IMR-90 (cell line): ENCODE measurements at places on chromosomes 6 and 20. TPM values are rescaled to one million over a fixed set of nuclear protein-coding genes. Genes with fewer than 3 reads are reported as not detected.
A peak's percentile ranks its signal among the peaks of the same experiment; 100 is the strongest.

DNA sequence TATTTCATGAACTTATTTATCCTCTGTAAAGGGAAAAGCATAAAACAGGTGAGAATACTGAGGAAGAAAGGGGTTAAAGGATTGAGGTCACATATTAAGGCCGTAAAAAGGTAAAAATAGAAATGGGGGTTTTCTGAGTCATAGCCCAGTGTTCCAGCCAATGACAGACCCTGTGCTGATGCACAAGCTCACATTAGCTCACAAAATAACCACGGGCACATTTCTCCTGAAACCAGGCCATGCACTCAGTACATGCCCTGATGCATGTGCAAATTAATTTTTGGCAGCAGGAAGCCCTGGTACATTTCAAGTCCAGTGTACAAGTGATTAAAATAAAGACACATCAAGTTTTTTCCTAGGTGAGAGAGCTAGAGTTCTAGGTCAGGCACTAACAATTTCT, 194.4 kb downstream of the TMEM200A start:
- DNase-seq, result peak; percentile 29
- no peak overlapping the region for H3K4me3 ChIP-seq
- H3K4me1 ChIP-seq, result peaks cover 2% of the 10 kb centered on the region; the same call in 1 of the 2 replicates
- H3K27me3 ChIP-seq, result no peaks in the 10 kb centered on the region

- H3K4me1 ChIP-seq, result no peaks in the 10 kb centered on the region
- H3K27me3 ChIP-seq, result no peaks in the 10 kb centered on the region
- DNase-seq, result no peak
- H3K27ac ChIP-seq, result no peak overlapping the region
- H3K4me3 ChIP-seq, result no peak overlapping the region
- H3K36me3 ChIP-seq, result no peaks in the 10 kb centered on the region
Measured at GRCh38 chr20:7790189-7790588, 150.1 kb downstream of the HAO1 start.

GRCh38 chr6:89952105-89952671, 57.9 kb downstream of the GJA10 start:
- H3K27ac ChIP-seq, result no peak overlapping the region
- H3K4me1 ChIP-seq, result peaks cover 1% of the 10 kb centered on the region; the same call in 1 of the 2 replicates
- DNase-seq, result no peak
- no peak overlapping the region for H3K4me3 ChIP-seq
- H3K27me3 ChIP-seq, result no peaks in the 10 kb centered on the region
- no peaks in the 10 kb centered on the region for H3K36me3 ChIP-seq

GRCh38 chr20:45328451-45328850, 19.8 kb downstream of the SDC4 start:
- H3K27me3 ChIP-seq, result no peaks in the 10 kb centered on the region
- 0 out of 2 replicates have a peak, but pooled peaks cover 1% of the 10 kb centered on the region for H3K4me1 ChIP-seq
- no peak overlapping the region for H3K4me3 ChIP-seq
- no peak for DNase-seq
- peaks cover 71% of the 10 kb centered on the region for H3K36me3 ChIP-seq

DNA sequence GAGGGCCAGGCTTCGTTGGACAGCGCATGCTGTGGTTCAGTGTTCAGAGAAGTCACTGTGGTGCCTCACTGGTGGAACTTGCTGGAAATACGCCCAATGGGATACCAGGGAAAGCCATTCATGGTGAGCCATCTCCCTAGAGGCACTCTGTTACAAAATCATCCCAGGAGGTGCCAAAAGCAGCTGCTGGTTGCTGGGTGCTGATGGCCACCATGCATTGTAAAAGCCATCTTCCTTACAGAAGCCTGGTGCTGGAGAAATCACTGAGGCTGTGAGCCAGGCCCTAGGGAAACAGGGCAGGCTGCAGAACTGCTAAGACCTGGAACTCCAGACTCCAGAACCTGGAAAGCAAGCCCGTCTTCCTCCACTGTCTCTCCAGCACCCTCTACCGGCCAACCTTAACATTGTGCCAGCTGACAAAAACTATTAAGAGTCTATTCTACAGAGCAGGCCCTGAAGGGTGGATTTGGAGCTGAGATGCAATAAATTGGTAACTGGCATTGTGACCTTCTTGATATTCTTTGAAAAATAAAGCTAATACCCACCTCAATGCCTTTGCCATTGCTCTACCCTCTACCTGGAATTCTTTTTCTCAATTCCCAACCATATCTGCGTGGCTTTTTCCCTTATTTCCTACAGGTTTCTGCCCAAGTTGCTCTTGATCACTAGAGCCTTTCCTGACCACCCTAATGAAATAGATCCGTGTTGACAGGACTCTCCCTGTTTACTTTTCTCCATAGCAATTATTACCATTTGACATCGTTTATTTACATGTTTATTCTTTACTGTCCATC, 18.5 kb downstream of the SNRPB start:
- no peaks in the 10 kb centered on the region for H3K4me1 ChIP-seq
- no peaks in the 10 kb centered on the region for H3K27me3 ChIP-seq
- DNase-seq, result peak; percentile 62

DNA sequence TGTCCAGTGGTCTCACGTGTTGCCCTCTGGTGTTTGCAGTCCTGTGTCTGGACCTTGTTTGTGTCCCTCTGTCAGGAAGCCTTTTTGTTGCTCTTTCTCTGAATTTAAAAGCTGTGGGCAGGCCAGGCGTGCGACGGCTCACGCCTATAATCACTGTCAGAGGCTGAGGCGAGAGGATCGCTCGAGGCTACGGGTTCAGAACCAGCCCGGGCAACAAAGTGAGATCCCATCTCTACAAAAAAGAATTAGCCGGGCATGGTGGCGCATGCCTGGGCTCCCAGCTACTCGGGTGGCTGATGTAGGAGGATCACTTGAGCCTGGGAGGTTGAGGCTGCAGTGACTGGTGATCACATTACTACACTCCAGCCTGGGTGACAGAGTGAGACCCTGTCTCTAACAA, 28.5 kb downstream of the OSBPL2 start:
- DNase-seq, result no peak
- no peaks in the 10 kb centered on the region for H3K27me3 ChIP-seq
- H3K4me3 ChIP-seq, result no peak overlapping the region

DNA sequence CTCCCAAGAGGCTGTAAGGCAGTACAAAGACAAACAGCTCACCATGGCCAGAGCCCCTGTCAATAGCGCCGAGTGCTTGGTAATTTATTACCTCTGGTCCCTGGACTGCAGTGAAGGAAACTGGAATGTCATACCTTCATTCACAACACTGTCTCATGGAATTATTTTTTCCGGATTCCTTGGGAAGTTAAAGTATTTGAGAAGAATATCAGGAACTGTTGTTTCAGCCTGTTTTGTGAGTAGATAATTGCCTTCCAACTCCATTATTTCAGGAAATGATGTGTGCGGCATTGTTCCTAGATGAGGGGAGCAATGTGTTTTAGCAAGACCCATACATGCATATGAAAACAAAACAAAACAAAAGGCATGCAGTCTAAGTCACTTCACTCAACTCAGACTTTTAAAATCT, 64.0 kb downstream of the BLOC1S5 start:
- no peaks in the 10 kb centered on the region for H3K36me3 ChIP-seq
- H3K27ac ChIP-seq, result no peak overlapping the region
- no peaks in the 10 kb centered on the region for H3K27me3 ChIP-seq
- peaks cover 10% of the 10 kb centered on the region for H3K4me1 ChIP-seq
- H3K4me3 ChIP-seq, result no peak overlapping the region

GRCh38 chr6:82025271-82025670, 222.3 kb downstream of the IBTK start:
- no peaks in the 10 kb centered on the region for H3K27me3 ChIP-seq
- H3K4me3 ChIP-seq, result no peak overlapping the region
- peaks cover 1% of the 10 kb centered on the region; the same call in 1 of the 2 replicates for H3K4me1 ChIP-seq
- DNase-seq, result peak; percentile 15
- H3K27ac ChIP-seq, result no peak overlapping the region

DNA sequence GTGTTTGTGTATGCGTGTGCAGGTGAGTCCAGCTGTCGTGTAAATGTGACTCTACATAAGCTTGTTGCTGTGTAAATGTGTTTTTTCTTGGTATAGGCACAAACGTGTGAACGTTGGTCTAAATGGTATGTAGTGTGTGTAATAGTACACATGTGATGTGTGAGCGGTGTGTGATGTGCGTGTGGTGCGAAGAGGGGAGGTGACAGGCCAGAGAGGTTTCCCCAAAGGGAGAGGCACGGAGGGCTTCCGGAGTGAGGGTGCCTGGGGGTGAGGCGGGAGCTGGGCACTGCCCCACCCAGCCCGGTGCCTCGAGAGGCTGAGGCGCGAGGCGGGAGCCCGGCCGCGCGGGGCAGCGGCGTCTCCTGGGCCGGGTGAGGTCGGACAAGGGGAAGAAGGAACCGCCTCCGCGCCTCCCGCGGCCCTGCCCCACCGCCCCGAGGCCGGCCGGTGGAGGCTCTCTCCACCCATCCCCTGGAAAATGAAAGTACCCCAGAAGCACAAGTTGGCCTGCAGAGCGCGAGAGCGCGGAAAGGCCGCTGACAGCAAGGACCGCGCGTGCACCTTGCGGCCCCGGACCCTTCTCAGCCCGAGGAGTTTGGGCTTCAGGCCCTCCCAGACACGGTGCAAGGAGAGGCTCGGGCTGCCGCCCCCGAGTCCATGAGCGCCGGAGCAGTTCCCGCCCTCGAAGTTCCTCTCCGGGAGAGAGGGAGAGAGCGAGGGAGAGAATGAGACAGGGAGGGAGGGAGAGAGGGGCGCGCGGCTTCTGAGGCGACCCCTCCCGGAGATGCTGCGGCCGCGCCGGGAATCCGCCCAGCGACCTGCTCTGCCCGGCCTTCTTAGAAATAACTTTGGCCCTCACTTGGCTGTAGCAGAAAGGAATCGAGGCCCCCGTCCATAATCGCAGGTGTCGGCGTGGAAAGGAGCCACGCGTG, 43.2 kb upstream of the OSTM1 start:
- H3K4me1 ChIP-seq, result no peaks in the 10 kb centered on the region; the same call in 1 of the 2 replicates
- H3K4me3 ChIP-seq, result peak overlapping the region; percentile 52
- peak; percentile 21 for DNase-seq
- peaks cover 91% of the 10 kb centered on the region for H3K27me3 ChIP-seq

- H3K27me3 ChIP-seq, result no peaks in the 10 kb centered on the region
- DNase-seq, result no peak
- H3K4me3 ChIP-seq, result no peak overlapping the region
- no peak overlapping the region for H3K27ac ChIP-seq
Measured at GRCh38 chr20:34529742-34530141, 13.5 kb downstream of the DYNLRB1 start.

The MDFI gene
- 0.18 and 0.28 TPM in 2 replicates for total RNA-seq

GRCh38 chr6:29834564-29835436, 7.2 kb downstream of the HLA-G start:
- H3K36me3 ChIP-seq, result no peaks in the 10 kb centered on the region
- no peak overlapping the region for H3K27ac ChIP-seq
- no peaks in the 10 kb centered on the region for H3K4me1 ChIP-seq
- H3K27me3 ChIP-seq, result peaks cover 20% of the 10 kb centered on the region

The NKAPL gene
- total RNA-seq, result 0.54 and 0.83 TPM in 2 replicates

DNA sequence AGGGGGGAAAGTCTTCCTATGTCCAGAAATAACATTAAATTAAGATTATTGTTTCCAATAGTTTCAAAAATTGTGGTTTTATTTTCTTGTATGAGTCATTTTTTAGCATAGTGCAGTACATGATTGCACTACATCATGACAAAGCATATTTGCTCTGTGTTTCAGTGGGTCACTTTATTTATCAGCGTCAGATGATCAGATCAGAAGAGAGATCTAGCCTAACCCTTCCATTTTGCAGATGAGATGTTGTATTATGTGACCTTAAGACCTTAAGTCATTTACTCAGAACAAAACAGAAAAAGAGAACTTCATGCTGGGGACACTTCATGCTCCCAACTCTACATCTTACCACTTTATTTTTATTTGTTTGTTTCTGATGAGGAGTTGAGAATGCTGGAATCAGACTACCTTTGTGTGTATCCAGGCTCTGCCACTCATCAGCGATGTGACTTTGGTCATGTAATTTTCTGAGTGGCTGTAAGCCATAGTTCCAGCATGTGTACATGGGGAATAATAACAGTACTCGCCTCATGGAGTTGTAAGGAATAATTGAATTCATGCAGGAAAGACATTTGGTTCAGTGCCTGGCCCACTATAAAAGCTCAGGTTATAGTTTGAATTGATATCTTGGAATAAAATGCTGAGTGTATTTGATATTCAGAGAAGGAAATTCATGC, 13.5 kb downstream of the EYA4 start:
- no peak overlapping the region for H3K4me3 ChIP-seq
- no peaks in the 10 kb centered on the region for H3K27me3 ChIP-seq
- peak; percentile 83 for DNase-seq

The TLDC2 gene
- total RNA-seq, result under 0.01 and 0.18 TPM in 2 replicates

GRCh38 chr20:55471052-55472006, 534.0 kb downstream of the CBLN4 start:
- no peak overlapping the region for H3K27ac ChIP-seq
- DNase-seq, result no peak
- H3K4me3 ChIP-seq, result no peak overlapping the region
- no peaks in the 10 kb centered on the region for H3K36me3 ChIP-seq
- no peaks in the 10 kb centered on the region for H3K4me1 ChIP-seq

DNA sequence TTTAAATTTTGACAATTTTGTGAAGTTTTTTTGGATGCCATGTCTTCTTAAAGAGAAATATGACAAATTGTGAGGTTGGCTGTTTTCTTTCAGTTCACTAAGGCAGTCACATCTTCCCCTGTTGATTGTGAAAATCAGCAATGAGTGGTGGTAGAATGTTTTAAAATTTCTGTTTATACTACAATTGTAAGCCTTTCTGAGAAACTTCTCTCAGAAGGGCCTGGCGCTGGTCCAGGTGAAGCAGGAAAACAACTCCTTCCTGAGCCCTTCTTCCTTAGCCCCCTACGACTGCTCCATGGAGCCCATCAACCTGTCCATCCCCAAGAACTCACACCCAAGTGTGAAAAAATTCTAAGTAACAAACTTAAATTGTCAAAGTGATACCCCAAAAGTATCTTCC, 80.6 kb downstream of the SSR1 start:
- H3K36me3 ChIP-seq, result peaks cover 51% of the 10 kb centered on the region
- peaks cover 5% of the 10 kb centered on the region; the same call in 1 of the 2 replicates for H3K4me1 ChIP-seq
- no peak overlapping the region for H3K27ac ChIP-seq
- H3K4me3 ChIP-seq, result no peak overlapping the region
- H3K27me3 ChIP-seq, result no peaks in the 10 kb centered on the region

The FAM83C gene
- not detected in 2 replicates for total RNA-seq

The ZBTB12 gene
- 2.0 and 2.5 TPM in 2 replicates for total RNA-seq

- no peaks in the 10 kb centered on the region for H3K36me3 ChIP-seq
- H3K27me3 ChIP-seq, result peaks cover 52% of the 10 kb centered on the region
- no peak overlapping the region for H3K4me3 ChIP-seq
- no peak overlapping the region for H3K27ac ChIP-seq
- DNase-seq, result no peak
- H3K4me1 ChIP-seq, result no peaks in the 10 kb centered on the region
Measured at GRCh38 chr6:41332241-41332640, 3.2 kb upstream of the NCR2 start.
